ENCODE measurements at places on chromosomes 3 and 15.
A peak's percentile ranks its signal among the peaks of the same experiment; 100 is the strongest.

- no peak for DNase-seq
Observed at GRCh38 chr3:100352296-100353231, 18.0 kb downstream of the NIT2 start.

DNA sequence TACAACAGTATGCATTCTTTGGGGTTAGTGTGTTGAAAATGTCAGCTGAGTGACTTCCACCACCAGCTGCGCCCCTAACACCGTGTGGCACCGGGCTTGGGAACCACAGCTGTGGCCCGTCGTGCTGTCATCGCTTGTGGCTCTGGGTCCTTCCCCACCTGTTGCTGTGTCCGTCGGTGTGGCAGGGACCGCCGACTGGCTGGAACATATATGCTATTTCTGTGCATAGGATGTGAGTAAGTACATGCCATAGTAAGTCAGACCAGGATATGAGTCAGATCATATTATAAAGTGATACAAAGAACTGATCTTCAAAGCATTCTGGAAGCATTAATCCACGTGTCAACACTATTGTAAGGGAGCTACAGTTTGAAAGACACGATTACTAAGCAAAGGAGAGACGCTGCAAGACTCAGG, 31.9 kb downstream of the EHD4 start:
- no peak for DNase-seq

DNA sequence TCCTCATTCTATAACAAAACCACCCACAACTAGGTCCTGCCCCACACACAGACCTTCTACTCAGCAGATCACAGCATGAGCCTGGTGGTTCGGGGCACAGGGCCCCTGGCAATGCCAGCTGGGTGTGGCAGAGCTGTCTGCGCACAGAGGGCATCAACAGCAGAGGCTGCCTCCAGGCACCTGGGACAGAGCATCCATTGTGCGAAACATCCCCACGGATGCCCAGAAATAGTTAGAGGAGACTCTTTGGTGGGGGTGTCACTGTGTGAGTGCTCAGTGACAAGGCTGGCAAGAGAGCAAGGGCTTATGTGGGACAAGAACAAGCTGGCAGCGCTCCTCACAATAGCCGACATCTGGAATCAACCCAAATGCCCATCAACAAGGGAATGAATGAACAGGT, 487.4 kb upstream of the PROK2 start:
- no peak for DNase-seq

DNA sequence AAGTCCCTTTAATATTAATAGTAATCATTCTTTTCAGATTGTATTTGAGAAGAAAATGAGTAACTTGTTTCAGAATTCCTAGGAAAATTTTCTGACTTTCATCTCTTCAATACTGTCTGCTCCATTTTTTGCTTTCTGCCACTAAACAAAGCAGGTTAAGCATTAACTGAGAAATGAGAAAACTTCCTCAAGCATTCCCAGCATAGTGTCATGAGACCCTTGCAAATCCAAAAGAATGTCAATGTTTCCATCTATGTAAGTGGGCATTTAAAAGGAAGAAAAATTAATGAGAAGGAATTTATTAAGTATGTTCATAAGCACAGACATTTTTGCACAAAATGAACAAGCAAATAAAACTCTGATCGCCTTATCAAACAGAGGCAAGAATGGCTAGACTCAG, 148.0 kb upstream of the STRIT1 start:
- DNase-seq: no peak

DNA sequence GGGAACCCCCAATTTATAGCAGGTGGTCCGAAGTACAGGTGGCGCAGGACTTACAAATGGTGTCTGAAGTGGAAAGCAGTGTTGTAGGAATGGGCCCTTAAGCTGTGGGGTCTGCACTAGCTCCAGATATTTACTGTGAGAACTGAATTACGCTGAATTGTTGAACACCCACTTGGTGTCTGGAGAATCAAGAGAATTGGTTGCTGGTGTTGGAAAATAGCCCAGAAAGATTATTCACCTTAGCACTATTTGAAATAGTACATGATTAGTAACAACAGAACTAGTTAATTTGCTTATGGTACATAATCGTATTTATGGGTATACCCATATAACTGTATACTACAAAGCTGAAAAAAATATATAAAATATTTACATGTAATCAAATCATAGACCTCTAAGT, 64.8 kb downstream of the ADAM10 start:
- no peak for DNase-seq

DNA sequence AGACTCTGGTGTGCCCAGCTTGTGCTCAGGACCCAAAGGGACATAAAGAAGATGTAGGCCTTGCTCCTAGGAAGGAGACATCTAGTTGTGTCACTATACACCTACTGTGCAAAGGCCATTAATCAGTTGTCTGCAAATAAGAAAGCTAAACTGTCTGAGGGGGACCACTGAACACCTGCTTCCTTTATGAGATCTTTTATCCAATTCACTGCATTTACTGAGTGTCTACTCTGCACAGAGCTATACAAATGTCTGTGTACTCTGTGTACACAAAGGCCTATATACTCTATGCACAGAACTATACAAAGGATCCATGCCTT, 124.8 kb downstream of the CTNNB1 start:
- DNase-seq: no peak

DNA sequence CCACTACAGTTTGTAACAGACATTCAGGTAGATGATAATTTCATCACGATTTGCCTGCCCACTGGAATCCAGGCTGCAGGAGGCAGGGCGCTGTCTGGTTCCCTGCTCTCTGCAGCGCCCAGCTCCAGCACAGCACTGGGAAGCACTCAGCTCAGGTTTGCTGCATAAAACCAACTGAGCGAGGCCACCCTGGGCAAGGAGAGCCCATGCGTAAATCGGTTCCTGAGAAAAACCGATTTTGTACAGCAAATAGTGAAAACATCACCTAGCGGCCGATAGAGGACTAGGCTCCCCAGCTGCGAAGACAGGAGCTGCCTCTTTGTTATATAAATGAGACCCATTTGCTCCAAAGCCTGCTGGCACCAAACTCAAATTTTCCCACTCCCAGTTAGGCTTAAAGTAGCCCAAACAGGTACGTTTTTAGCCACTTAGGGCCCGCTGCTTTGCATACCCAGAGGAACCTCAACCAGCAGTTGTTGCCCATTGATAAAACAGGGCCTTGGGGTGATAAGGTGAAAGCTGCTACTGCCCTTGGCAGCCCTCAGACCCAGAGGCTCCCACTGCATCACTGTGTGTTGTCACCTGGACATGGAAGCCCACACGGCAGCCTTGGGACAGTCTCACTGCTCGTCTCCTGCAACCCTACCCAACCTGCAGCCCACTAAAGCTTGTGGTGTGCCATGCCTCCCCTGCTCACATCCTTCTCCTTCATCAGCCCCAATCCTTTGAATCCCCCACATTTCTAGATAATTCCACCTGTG, 47.5 kb downstream of the ALDH1L1 start:
- DNase-seq: no peak

DNA sequence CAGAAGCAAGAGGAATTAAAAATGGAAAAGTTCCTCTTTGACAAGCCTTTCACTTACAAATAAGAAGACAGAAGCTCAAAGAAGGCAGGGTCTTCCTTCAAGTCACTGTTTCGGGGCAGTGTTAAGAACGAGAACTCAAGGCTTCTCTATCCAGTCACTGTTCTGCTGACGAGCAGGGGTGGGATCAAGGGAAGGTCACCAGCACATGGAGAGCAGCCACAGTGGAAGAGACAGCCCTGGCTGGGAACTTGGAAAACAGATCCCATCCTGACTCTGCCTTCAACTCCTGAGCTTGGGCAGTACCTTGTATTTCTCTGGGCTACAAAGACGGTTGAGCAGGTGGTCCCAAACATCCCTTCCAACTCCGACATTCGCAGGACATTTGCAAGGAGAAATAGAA, 111.5 kb upstream of the LPP start:
- no peak for DNase-seq

- DNase-seq: no peak
Observed at GRCh38 chr3:24086617-24087404, 141.7 kb downstream of the NR1D2 start.

- no peak for DNase-seq
Observed at GRCh38 chr3:9347887-9348286, 15.0 kb upstream of the THUMPD3 start.

GRCh38 chr3:153639631-153640030, 477.6 kb downstream of the RAP2B start:
- no peak for DNase-seq

GRCh38 chr15:68234060-68234459, 4.5 kb upstream of the CLN6 start:
- DNase-seq: no peak

- DNase-seq: no peak
Observed at GRCh38 chr3:5347486-5347885, 160.0 kb downstream of the EDEM1 start.

DNA sequence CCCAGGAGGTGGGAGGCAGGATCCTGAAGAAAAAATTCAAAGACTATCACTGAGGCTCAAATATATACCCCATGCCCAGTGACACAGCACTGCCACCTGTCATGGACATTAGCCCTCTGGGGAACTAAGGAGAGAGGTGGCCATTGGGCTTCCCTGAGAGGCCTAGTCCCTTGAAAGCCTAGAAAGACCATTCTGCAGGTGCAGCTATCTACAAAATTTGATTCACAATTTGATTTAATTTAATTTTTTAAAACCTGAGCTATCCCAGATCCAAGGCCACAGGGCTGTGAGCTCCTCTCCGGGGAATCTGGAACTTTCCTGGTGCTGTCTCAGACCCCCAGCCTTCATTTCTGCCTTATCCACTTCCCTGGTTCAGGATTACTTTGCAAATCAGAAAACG, 16.9 kb upstream of the KLHL24 start:
- no peak for DNase-seq

- no peak for DNase-seq
Observed at GRCh38 chr3:4335840-4336562, 32.8 kb downstream of the SETMAR start.

GRCh38 chr3:97815149-97815917, 6.5 kb upstream of the CRYBG3 start:
- DNase-seq: no peak

- no peak for DNase-seq
Observed at GRCh38 chr3:164522073-164522763, 556.1 kb downstream of the SI start.

GRCh38 chr3:55164876-55165275, 237.0 kb upstream of the LRTM1 start:
- no peak for DNase-seq

- DNase-seq: no peak
Observed at GRCh38 chr3:50624634-50625033, 7.7 kb downstream of the MAPKAPK3 start.

- DNase-seq: no peak
Observed at GRCh38 chr3:190435618-190436017, 14.1 kb downstream of the TMEM207 start.

GRCh38 chr3:147943265-147943945, 534.2 kb downstream of the ZIC1 start:
- no peak for DNase-seq

DNA sequence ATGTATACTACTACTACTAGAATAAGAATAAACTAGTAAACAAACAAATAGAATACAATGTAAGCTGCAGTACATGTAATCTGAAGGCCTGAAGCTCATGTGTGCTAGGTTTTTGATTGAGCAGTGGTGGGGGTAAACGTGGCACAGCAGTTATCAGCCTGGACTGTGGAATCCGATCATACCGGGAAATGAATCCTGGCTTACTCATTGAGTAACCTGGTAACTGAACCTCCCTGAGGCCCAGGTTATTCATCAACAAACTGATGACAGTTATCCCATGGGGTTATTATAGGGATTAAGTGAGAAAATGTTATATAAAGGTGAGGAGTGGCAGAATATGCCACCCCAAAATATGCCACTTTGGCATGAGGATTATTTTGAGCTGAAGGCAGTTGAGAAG, 339.1 kb downstream of the FHIT start:
- no peak for DNase-seq

DNA sequence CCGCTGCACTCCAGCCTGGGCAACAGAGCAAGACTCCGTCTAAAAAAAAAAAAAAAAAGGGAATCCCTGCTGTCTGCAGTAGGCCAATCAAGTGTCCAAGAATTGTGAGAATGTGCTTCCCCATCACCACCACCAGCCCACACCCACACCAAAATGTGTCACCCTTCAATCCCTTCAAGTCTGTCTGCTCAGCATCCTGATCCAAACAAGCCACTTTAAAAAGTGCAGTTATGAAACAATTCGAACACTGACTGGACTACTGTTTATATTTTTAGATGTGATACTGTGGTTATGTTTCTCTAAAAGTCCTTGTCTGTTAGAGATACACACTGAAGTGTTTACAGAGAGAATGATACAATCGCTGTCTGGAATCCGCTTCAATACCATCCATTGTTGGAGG, 78.1 kb upstream of the CGNL1 start:
- DNase-seq: no peak

- peak; percentile 77 for DNase-seq
Observed at GRCh38 chr3:53375019-53375418, 27.7 kb upstream of the DCP1A start.

DNA sequence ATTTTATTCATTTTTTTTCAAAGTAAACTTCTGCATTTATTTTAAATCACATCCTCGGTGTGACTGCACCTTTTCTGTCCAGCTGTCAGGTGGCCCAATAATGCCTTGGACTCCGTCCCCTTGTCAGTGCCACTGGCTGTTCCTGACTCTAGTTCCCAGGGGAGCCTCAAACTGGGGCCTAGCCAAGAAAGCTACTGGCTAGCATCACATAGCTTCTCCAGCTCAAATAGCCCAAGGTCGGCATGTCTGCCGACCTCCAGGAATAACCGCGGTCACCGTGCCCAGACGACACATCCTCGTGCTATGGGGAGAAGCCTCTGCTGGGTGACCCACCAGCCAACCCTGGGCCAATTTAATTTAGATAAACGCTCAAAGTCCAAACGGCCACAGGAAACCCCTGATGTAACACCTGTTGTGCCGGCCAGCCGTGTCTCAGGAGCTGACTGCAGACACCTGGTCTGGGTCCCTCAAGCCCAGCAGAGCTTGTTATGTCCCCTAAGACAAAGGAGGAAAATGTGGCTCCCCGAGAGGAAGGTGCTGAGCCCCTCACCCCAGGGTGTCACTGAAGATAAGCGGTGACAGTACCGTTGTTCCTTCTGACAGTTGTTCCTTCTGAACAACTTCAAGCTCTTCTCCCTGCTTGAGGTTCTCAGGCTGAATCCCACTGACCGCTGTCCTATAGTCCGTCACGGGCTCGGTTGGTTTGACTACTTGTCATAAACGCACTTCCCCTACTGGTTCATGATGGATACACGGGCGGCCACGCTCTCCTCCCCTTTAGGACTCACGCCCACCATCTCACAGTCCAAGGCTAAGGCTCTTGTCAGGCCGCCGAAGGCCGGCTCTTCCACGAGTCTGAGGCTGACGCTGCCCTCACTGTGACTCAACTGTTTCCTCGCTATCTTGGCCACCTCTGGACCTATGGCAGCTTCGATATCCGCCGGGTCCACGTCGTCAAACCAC, 126.2 kb downstream of the KLF13 start:
- DNase-seq: no peak

- DNase-seq: no peak
Observed at GRCh38 chr3:110623571-110623970, 448.0 kb upstream of the NECTIN3 start.

Measured in GM20000 (cell line).